ENCODE measurements at places on chromosomes 5 and 9. TPM values are rescaled to one million over a fixed set of nuclear protein-coding genes. Genes with fewer than 3 reads are reported as not detected.

The SEMA6A gene
- 0.11 TPM for total RNA-seq

- DNase-seq, result peak; percentile 67
Observed at GRCh38 chr9:117092582-117092981, 322.3 kb downstream of the ASTN2 start.

The IL31RA gene
- 6.9 TPM for total RNA-seq

GRCh38 chr5:13659391-13659790 is 285.1 kb downstream of the DNAH5 start:
- peak; percentile 39 for DNase-seq

The HMMR gene
- total RNA-seq, result 71.2 TPM

- DNase-seq, result no peak
Observed at GRCh38 chr9:137320555-137321384, 18.7 kb upstream of the NRARP start.

GRCh38 chr5:120108586-120109248 is 355.4 kb upstream of the PRR16 start:
- no peak for DNase-seq

- peak; percentile 39 for DNase-seq
Observed at GRCh38 chr5:90055831-90056328, 353.7 kb downstream of the CETN3 start.

The PDE8B gene
- total RNA-seq, result 0.82 TPM

DNA sequence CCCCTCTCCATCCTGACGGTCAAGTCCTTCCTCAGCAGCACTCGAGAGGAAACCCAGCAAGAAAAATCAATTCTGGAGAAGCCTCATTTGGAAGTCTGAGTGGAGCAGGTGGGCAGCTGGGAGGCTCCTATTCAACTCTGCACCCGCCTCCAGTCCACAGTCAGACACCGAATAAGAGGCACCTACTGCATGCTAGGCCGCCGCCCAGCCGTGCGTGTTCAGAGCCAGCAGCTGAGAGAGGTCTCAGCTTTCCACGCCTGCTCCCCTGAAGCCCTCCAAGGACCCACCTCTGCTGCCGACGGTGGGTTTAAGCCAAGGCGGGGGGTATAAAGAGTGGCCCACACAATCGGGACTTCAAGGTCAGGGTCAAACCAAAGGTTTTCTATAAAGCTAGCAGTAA is 41.9 kb downstream of the VAV2 start:
- no peak for DNase-seq

DNA sequence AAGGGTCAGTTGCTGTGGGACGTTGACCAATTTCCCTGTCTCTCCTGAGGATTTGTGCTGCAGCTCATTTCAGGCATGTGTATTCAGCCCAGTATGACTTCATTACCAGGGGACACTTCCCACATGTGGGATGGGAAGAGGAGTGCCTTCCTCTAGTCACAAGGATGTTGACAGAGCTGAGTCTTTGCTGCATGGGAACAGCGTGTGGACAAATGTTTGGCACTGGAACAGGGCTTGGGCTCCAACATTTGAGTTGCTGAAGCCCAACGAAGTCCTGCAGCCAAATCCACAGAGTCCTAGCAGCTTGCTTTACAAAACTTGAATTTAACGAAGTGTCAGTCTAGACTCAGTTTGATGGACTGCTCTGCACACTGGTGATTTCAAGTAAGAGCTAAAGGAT is 283.2 kb downstream of the SH3GL2 start:
- DNase-seq, result no peak

DNA sequence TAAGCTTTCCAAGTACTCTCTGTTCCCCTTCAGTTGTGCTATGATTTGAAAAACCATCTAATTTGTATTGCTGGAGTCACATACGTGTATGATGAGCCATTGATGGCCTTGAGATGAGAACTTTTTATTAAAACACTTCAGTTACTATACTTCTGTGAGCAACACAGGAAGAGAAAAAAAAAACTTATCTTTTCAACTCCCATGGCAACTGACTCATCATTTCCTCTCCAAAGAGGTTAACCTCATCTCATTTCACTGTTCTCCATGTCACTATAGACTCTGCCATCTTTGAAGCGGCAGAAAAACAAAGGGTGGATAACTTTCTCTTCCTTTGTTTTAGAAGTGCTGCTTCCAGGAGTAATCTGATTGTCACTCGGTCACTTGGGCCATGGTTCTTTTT is 104.3 kb upstream of the PCSK1 start:
- DNase-seq, result peak; percentile 94

GRCh38 chr9:34133436-34133949 is 7.0 kb upstream of the DCAF12 start:
- no peak for DNase-seq

- peak; percentile 32 for DNase-seq
Observed at GRCh38 chr5:12272389-12272788, 368.1 kb upstream of the CTNND2 start.

- DNase-seq, result no peak
Observed at GRCh38 chr9:83514767-83515166, 23.4 kb downstream of the FRMD3 start.

The PCDHA2 gene
- not detected for total RNA-seq

The CENPP gene
- 16.0 TPM for total RNA-seq

DNA sequence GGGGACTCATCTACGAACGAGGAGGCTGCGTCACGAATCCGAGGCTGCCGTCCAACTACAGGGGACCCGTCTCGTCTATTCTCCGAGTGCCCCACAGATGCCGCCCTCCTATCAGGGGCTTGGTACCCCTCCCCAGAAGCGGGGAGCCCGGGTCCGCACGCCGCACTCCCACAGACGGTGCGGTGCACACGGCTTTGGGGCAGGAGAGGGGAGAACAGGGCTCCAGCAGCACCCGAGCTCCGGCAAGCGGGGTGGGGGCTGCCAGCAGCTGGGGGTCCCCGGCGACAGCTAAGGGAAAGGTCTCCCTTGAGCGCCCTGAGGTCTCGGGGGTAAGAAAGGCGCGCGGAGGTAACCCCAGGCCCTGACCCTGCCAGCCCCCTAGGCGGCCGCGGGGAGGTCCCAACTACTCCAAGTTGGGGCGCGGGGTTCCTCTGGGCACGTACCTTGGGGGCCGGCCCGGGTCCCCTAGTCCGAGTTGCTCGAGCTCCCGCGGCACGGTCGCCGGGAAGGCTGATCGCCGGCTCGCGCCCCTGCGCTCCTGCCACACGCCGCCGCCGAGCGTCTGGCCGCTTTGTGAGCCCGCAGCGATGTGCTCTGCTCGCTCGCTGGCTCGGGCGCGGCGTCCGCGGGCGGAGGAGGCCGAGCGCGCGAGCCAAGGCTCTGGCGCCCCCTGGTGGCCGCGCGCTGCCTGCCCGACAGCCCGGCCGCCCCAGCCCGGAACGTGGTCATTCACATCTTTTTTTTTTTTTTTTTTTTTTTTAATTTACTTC is at the start of gene SPOCK1:
Gene SPOCK1 (minus strand): TSS at position 591 of the 770 bp plus-strand sequence.
- DNase-seq, result peak; percentile 71

The FUT7 gene
- total RNA-seq, result not detected

DNA sequence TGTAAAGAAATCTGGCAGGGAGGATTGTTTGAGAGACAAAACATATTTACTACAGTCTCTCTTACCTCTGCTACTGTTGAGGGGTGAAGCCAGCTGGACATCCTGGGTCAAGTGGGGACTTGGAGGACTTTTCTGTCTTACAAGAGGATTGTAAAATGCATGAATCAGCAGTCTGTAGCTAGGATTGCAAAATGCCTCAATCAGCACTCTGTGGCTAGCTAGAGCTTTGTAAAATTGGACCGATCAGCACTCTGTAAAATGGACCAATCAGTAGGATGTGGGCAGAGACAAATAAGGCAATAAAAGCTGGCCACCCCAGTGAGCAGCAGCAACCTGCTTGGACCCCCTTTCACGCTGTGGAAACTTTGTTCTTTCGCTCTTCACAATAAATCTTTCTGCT is 995.8 kb upstream of the CDH6 start:
- peak; percentile 1 for DNase-seq

- no peak for DNase-seq
Observed at GRCh38 chr9:89213396-89213880, 34.8 kb upstream of the SHC3 start.

- DNase-seq, result no peak
Observed at GRCh38 chr9:36980148-36980974, 53.7 kb downstream of the PAX5 start.

GRCh38 chr5:10828241-10828640 is 67.2 kb upstream of the DAP start:
- no peak for DNase-seq

The SARDH gene
- total RNA-seq, result 0.05 TPM

The CAVIN4 gene
- 0.45 TPM for total RNA-seq

DNA sequence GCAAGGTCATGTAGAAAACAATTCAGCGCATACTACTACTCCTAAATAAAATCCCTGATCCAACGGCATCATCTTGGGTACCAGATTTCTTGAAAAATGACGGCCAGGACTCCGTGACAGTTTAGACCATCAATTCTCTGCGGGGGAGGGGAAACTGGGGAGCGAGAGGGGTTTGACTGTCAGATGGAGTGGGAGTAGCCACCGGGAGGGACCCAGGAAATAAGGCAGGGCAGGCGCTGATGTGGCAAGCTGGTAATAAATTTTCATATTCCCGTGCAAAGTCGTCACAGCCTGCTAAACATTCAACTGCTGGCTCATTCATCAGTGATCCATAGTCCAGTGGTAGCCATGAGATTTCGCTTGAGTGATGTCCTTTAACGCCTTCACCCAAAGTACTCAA is 457 bp upstream of the CDH18 start:
- DNase-seq, result no peak

The MYMK gene
- not detected for total RNA-seq

DNA sequence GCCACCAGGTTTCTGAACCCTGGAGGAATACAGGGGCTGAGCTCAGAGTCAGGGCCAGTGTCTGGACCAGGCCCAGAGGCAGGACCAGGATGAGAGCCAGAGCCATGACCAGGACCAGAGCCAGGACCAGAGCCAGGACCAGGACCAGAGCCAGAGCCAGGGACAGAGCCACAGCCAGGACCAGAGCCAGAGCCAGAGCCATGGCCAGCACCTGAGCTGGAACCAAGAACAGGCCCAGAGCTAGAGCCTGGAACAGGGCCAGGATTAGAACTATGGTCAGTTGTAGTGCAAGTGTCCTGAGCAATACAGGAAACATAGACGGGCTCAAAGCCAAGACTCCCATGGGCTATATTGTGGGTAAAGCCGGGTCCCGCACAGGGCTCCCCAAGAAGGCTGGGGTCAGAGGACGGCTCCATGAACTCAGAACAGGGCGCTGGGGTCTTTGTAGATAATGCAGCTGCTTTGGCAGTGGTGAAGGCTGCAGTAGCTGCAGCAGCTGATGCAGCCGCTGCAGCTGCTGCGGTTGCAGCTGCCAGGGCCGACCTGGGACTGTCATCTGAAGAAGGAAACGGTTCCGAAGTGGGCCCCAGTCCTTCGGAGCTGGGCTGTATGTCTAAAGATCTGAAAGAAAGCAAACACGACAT is 559 bp downstream of the SPAG8 start:
- DNase-seq, result no peak

- DNase-seq, result no peak
Observed at GRCh38 chr5:113255105-113255504, 179.7 kb downstream of the TSSK1B start.

- DNase-seq, result no peak
Observed at GRCh38 chr9:96034553-96035122, 159.1 kb downstream of the ERCC6L2 start.

The MIER3 gene
- total RNA-seq, result 7.9 TPM

The TEX48 gene
- total RNA-seq, result not detected

DNA sequence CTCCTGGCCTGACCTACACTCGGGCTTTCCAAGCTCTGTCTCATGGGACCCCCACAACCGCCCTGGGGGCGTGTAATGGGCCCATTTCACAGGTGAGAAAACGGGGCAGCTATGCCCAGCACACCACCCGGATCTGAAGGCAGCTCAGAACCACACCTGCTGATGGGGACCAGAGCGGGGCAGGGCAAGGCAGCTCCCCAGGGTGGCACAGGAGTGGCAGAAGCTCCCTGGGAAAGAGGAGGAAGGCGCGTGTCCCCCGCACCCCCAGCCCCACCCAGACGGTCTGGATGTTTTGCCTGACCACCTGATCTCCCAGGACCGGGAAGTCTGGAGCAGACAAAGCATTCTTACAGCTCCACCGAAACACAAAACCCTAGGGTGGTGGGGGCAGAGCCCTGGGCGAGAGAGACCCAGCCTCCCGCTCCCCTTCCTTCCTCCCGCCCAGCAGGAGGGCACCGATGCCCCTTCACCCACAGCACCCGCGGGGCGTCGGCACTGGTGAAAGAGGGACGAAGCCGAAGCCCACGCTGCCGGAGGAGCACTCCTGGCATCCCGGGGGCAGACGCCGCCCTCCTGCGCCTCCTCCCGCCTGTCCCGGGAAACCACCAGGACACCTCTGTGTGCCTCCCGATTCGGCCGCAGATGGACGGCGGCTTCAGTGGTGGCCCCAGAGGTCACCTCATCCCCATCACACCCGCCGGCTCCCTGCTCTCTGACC is 14.5 kb downstream of the NOTCH1 start:
- no peak for DNase-seq

DNA sequence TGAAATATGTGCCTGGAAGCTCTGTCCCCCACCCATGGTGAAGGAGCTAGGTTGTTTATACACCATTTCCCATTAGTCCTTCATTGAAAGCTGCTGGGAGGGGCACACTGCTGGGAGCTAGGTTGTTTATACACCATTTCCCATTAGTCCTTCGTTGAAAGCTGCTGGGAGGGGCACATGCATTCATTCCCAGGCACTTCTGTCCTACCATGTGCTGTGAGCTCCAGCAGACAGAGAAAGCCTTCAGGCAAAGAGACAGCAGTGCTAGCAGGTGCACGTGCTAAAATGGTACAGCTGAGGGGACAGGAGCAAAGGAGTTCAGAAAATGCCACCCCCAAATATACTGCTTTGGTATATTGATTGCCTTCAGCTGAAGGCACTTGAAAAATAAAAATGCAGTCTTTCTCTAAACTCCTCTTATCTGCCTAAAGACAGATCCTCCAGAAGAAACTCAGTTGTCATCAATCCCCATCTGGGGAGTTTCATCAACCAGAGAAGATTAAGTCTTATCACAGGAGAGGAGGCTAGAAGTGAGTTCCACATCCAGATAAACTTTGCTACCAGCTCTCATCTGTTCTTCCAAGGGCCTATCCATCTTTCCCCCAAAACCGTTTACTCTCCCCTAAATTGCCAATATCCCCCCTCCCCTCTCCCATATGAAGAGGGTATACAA is 27.7 kb upstream of the DAPK1 start:
- no peak for DNase-seq

The SUSD3 gene
- not detected for total RNA-seq

The N4BP3 gene
- total RNA-seq, result 0.08 TPM

DNA sequence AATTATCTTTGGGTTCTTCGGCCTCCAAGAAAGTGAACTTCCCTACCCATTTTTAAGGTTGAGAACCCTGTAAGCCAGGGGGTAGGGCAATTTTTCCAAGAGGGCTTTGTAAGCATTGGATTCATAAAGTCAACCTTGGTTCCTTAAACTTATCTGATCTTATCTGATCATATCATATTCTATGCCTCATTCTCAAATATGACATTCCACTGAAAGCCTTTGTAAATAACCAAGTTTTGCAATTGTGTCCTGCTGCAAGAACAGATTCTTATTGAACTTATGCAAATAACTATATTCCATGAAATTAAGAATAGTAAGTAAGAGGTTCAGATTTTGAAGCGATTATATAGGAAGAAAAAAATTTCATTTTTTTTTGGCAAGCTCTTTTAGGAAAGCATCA is 649.5 kb downstream of the LRRC70 start:
- DNase-seq, result no peak

GRCh38 chr5:60507687-60508086 is 192.3 kb downstream of the DEPDC1B start:
- DNase-seq, result no peak
